NCI-H460 (cell line): ENCODE measurements at places on chromosomes 7 and 10. TPM values are rescaled to one million over a fixed set of nuclear protein-coding genes. Genes with fewer than 3 reads are reported as not detected.

DNA sequence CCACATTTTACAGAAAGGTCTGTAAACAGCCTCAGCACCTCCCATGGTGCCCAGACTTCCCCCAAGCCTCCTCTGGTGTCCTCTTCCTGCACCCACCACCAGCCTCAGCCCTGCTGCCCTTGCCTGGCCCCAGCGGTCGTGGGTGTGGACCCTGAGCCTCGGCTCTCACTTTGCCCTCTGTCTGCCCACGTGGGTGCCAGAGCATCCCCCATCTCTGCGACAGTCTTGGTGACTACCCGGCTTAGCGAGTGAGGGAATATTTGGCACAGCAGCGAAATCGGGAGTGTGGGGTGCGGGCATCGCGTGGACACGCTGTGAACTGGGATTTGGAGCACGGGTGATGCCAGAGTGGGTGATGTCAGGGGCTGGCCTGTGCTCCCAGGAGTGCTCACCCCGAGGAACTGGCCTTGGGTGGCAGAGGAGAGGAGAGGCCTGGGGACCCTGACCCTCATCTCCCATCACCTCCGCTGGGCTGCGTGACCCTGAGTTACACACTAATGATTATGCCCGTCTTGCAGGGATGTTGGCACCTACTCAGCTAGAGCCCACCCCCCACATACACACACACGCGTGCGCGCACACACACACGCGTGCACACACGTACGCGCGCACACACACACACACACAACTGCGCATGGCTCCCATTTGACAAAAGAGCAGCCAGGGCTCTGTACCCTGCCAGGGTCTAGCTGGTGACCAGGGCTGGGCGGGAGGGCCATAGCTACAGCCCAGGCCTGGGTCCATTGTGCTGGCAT, 8.7 kb downstream of the ELFN1 start:
- DNase-seq, result no peak

- no peak for DNase-seq
Observed at GRCh38 chr10:75662715-75663114, 231.3 kb downstream of the LRMDA start.

DNA sequence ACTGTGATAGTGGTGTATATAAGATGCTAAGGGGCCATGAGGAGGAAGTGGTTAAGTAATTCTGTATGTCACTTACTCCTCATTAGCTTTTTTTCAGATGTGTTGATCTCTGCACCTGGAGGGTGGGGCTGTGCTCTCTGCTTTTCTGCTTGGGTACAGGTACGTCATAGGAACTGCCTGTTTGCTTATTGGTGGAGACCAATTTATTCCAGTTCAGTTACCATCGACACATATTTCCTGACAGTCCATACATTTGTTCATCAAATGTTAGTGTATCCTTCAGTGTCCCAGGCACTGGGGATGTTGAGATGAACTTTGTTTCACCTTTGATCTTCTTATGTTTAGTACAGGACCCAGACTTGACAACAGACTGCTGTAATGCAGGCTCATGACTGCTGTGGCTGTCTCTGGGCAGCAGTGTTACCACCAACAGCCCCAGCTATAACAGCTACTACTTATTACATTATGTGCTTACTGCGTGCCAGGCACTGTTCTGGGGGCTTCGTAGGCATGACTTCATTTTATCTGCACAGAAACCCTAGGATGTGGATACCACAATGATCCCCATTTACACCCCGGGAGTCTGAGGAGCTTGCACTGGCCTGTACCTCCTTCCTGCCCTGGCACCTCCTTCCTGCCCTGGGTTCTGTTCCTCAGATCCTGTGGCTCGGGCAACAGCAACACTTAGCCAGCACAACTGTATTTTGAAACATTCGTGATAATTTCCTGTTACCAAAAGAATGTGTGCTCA, 87.4 kb downstream of the BUB3 start:
- no peak for DNase-seq

DNA sequence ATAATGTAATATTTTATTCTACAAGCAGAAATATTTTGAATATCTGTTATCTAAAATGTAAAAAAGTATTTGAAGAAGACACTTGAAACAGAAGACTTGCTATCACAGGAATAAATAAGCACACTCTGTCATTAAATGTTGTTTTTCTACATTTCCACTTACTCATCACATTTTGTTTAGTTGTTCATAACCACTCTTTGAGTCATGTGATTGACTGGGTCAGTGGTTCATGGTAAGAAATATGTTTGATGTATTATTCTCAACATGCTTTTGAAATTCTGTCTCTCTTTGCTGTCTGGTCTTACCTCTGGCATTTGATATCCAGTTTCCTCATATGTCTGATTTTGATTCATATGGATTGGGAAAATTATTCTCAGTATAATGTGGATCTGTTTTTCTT, 171.8 kb downstream of the SUGCT start:
- no peak for DNase-seq

DNA sequence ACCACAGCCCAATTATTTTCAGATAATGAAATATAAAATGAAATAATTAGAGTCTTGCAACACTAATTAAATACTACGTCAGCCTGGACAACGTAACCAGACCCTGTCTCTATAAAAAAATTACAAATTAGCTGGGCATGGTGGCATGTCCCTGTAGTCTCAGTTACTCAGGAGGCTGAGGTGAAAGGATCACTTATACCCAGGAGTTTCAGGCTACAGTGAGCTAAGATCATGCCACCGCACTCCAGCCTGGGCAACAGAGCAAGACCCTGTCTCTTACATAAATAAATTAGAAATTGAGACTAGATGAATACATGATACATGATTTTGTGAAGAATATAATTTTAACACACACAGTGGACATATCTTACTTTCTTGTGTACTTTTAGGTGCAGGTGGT, 18.4 kb downstream of the TIAL1 start:
- DNase-seq, result no peak

- no peak for DNase-seq
Observed at GRCh38 chr10:1535301-1535965, 201.9 kb downstream of the ADARB2 start.

GRCh38 chr10:79383974-79384606, 36.8 kb downstream of the PPIF start:
- DNase-seq, result no peak

Gene PAOX
- 1.1 and 1.6 TPM in 2 replicates for total RNA-seq

Gene CASTOR2
- total RNA-seq, result 3.4 and 5.5 TPM in 2 replicates

Gene PCDH15
- total RNA-seq, result 0.32 and 0.57 TPM in 2 replicates

Gene DNAH11
- 0.22 and 0.40 TPM in 2 replicates for total RNA-seq

Gene NRP1
- total RNA-seq, result 11.6 and 12.2 TPM in 2 replicates

Gene CXCL12
- not detected in 2 replicates for total RNA-seq

Gene EIF3A
- 204 and 235 TPM in 2 replicates for total RNA-seq

Gene CALHM3
- not detected in 2 replicates for total RNA-seq
